Brain pericyte (primary cell): ENCODE measurements at places on chromosomes 13 and 19.
A peak's percentile ranks its signal among the peaks of the same experiment; 100 is the strongest.

- no peak for DNase-seq
Measured at GRCh38 chr13:25958986-25959385, 92.8 kb downstream of the SHISA2 start.

GRCh38 chr13:99636728-99637353 is 135.6 kb downstream of the TM9SF2 start:
- DNase-seq = no peak

DNA sequence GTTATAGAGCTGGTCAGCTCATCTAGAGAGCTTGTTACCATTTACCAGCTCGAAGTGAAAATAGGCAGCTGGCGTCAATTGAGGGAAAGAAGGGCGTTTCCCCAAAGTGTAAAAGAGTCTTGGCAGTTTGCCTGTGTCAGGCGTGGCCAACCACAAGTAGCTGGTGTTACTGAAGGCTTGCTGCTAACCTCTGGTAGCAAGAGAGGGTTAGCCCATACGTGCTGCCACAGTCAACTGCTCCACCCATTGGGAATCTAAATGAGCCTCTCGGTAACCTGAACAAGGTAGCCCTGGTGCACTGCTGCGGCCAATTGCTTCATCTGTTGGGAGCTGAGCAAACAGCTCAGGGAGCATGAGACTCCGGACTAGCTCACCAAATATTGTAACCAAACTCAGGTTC is 314.9 kb upstream of the SLITRK5 start:
- no peak for DNase-seq

- DNase-seq = no peak
Measured at GRCh38 chr19:4536798-4537197, 1.8 kb upstream of the PLIN5 start.

GRCh38 chr13:99862244-99862643 is 109.3 kb downstream of the ZIC5 start:
- no peak for DNase-seq

DNA sequence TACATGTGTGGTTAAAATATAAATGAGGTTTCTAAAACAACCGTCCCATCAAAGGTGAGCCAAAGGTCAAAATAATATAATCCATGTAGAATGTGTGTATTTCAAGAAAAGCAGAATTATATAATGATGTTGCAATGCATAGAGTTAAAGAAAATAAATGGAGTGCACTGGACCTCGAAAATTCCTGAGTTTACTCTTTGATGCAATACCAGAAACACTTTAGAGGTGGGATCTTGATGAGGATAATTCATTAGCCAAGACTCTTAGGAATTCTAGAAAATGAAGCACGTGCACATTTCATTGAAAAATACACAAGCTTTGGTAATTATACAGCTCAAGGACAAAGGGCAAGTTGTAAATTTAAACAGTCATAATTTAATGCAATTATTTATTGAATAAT is 508.9 kb upstream of the ARGLU1 start:
- DNase-seq = no peak

- no peak for DNase-seq
Measured at GRCh38 chr19:20479483-20479882, 86.1 kb downstream of the ZNF737 start.

DNA sequence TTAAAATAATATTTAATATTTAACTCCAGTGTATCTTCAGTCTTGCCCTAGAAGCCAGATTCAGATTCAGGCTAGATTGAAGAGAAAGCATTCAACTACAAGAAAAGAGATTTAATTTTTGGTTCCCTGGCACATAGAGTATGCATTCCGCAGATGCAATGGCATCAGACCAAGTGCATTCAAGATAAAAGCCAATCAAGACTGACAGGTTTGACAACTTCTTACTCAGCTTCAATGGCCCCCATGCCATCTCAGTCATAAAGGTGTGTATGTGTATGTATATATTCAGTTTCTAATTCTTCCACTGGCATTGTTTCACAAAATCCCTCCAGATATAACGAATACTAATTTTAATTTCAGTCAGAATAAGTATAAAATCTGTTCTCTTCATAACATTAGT is 650.8 kb upstream of the GPC6 start:
- DNase-seq = no peak

DNA sequence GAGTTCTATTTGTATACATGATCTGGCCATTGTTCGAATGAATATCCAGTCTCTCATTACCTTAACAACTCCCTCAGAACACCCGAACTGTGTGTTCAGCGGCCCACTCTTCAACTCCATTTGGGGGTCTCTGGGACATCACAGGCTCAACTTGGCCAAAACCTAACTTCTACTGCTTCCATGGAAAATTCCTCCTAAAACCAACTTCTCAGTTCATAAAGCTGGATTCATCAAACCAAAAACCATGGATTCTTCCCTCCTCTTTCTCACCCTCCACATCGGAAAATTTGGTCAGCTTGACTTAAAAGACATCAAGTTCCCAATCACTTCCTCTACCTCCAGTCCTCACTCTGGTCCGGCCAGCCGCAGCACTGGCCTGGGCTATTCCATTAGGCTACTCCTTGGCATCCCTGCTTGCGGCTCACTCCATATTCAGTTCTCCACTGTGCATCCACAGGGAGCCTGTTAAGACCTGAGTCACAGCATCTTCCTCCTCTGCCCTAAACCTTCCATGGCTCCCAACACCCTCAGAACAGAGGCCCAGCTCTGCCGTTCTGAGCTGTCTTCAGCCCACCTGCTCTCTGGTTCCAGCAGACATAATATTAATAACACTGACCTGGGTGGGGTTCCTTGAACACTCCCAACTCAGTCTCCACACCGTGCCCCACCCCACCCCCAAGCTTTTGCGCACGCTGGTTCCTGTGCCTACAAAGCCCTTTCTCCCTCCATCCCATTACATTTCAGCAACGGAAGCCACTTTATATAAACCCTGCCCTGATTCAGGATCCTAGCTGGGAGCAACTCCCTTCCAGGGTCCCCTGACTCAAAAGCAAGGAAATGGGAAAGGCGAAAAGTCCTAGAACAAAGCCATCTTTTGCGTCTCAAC is 1.1 kb downstream of the ZNF792 start:
- DNase-seq = no peak

- no peak for DNase-seq
Measured at GRCh38 chr19:56617531-56617930, 22.4 kb downstream of the ZNF71 start.

DNA sequence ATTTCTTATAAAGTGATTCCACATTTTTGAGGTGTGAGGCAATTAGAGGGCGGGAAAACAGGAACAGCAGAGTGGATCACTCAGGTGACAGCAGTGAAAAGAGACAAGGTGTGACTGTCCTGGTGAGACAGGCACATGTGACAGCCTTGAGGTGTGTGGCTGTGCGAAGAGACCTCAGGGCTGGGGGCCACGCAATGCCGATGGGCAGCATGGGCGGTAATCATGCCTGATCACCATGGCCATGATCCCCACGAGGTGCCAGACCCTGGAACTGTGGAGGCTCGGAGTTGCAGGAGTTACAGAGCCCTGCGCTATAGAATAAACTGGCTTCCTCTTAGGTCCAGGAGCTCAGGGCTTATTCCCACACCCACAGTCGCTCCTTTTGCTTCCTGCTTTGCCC is 2.0 kb downstream of the SPACA6 start:
- no peak for DNase-seq

- no peak for DNase-seq
Measured at GRCh38 chr13:113742445-113743120, 16.4 kb upstream of the TMEM255B start.

DNA sequence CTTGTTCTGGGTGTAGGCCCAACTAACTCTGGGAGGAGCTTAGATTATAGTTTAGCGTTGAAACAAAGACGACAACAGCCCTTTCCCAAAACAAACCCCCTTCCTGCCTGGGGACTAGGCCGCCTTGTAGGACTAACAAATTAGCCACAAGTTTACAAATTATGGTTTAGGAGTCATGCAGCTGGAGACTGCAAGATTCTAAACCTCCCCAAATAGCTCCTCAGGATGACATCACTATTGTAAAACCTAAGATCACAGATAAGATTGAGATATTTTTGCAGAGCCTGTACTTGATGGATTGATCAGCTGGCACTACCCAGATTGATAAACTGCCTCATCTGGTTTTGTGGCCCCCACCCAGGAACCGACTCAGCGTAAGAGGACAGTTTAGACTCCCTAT is 2.3 kb upstream of the SLC25A15 start:
- no peak for DNase-seq

- no peak for DNase-seq
Measured at GRCh38 chr13:41428155-41428554, 29.2 kb upstream of the RGCC start.

GRCh38 chr19:1618157-1619093 is 13.2 kb upstream of the UQCR11 start:
- no peak for DNase-seq

- no peak for DNase-seq
Measured at GRCh38 chr19:6041991-6042481, 64.1 kb upstream of the RANBP3 start.

DNA sequence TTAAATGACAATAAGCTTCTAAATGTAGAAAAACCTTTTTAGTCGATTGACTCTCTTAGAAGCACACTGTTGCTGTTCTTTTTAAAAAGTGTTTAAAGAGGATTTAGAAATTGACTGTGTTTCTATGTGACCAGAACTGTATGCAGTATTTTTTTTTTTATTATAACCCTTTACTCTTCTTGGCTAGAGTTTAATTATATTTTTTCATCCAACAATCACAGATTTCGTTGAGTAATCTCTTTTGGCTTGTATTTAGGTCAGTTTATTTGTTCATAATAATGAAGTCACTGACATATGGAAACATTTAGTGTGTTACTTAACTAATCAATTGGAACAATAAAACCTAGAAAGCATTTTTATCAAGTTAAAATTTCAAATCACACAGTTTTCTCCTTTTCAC is 19.9 kb downstream of the CSNK1A1L start:
- no peak for DNase-seq

DNA sequence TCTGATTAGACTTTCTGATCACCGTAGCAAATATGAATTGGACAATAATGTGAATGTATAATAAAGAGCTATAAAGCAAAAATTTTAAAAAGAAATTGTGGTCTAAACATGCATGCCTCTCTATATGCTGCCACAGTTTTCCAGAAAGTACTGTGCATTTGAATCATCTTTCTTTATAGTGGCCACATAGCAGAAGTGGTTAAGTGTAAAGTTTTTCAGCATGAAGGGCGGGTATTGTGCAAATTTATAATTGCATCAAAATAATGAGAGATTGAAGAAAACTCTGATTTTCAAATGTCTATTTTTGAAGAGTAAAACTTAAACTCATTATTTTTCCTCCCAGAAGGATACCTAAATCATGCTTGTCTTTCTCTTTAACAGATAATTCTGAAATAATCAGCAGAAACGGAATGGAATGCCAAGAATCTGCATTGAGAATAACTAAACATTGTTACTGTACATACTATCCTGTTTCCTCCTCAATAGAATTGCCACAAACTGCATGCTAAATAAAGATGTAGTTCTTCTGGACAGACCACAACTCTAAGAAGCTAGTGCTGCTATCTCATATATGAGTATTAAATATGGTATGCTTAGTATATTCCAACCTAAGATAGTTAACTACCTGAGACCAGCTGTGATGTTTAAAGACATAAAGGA is 42.9 kb upstream of the RAP2A start:
- DNase-seq = no peak

DNA sequence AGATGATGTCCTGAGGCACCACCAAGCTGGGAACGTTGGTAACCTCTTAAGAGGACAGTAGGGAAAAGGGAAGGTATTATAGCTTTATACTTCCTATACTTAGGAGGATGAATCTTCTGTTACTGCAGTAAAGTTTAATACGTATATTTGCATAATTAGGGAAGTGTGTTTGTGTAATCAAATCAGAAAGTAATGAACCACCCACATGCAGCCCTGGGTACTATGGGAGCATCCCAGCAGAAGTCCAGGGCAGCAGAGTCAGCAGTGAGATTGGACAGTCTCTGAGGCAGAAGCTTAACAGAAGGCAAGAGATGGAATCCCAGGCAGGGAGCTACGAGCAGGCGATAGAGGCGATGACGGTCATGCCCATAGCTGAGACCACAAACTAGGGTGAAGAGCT is 12.5 kb downstream of the SAFB start:
- DNase-seq = no peak

- peak; percentile 43 for DNase-seq
Measured at GRCh38 chr19:45613926-45614725, 12.1 kb upstream of the GPR4 start.

GRCh38 chr13:46577696-46578589 is 25.0 kb downstream of the LRCH1 start:
- no peak for DNase-seq

GRCh38 chr13:20043207-20043925 is 84.8 kb downstream of the ZMYM2 start:
- no peak for DNase-seq

- no peak for DNase-seq
Measured at GRCh38 chr19:31568724-31569123, 219.5 kb upstream of the TSHZ3 start.

GRCh38 chr19:29528350-29528945 is 2.7 kb downstream of the VSTM2B start:
- DNase-seq = no peak

- no peak for DNase-seq
Measured at GRCh38 chr19:58474291-58474996, 1.7 kb upstream of the ZNF446 start.

DNA sequence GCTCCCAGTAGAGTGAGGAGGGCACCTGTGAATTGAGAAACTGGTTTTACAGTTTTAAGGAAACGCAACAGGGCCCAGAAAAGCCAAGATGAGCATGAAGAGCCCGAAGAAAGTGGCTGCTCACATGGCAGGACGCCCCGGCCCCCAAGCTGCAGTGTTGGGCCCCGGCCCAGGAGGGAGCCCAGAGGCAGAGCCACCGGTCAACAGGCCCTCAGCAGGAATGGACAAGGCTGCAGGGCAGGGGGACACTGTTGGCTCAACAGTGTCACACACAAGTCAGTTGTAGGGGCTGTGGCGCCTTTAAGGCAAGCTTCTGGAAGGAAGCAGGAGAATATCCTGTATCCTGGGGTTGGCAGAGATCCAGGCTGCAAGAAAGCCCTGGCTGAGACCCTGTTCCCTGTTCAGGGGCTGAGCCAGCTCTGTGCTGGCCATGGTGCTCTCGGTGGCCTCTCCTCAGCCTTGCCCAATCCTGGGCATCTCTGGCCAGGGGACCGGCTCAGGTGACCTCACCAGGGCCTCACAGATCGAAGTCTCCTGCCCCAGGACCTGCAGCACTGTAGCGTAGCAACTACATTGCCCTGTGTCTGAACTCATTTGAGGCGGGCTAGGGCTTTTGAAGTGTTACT is 28.0 kb downstream of the UPF1 start:
- DNase-seq = no peak

DNA sequence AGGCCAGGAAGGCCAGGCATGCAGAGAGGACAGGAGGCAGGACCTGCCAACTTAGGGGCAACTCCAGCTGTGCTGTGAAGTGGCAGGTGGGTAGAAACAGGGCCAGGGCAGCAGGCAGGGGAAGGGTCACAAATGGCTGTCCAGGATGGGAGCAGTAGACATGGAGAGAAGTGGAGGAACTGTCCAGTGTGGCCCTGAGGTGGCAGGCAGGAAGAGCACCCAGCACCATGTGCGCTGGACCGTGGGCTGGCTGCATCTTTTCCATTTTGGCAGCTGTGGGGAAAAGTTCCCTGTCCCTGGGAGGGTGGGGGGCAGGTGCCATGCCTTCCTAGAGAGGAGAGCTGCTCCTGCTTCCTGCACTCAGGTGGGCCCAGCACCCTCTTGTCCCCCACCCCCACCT is 13.8 kb downstream of the DEDD2 start:
- DNase-seq = no peak

GRCh38 chr13:102564564-102564963 is 32.2 kb upstream of the TPP2 start:
- DNase-seq = no peak
